ENCODE measurements at places on chromosomes 5 and 9.
A peak's percentile ranks its signal among the peaks of the same experiment; 100 is the strongest.

- DNase-seq = no peak
Observed at GRCh38 chr5:144958002-144958401, 787.3 kb downstream of the KCTD16 start.

GRCh38 chr5:38639377-38640358, 83.2 kb upstream of the LIFR start:
- DNase-seq = no peak

DNA sequence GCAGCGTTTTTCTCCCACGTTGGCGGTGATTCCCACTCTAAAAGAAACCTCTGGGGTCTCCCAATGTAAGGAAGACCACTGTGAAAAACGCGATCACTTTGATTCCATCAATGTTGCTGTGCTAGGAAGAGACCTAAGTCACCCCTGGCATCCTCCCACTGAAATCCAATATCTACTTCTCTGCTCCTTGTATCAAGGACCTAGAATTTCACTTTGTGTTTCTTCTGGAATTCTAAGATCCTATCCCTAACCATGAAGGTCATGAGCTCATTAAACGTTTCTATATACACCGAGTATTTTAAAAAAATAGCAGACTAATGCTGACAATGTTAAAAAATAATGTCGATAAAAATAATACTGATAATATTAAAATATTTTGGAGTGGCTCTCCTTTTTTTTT, 118.8 kb upstream of the MYO10 start:
- no peak for DNase-seq

GRCh38 chr5:157924931-157925729, 66.2 kb upstream of the CLINT1 start:
- peak; percentile 31 for DNase-seq

GRCh38 chr9:112793213-112793810, 42.8 kb downstream of the SNX30 start:
- peak; percentile 90 for DNase-seq

DNA sequence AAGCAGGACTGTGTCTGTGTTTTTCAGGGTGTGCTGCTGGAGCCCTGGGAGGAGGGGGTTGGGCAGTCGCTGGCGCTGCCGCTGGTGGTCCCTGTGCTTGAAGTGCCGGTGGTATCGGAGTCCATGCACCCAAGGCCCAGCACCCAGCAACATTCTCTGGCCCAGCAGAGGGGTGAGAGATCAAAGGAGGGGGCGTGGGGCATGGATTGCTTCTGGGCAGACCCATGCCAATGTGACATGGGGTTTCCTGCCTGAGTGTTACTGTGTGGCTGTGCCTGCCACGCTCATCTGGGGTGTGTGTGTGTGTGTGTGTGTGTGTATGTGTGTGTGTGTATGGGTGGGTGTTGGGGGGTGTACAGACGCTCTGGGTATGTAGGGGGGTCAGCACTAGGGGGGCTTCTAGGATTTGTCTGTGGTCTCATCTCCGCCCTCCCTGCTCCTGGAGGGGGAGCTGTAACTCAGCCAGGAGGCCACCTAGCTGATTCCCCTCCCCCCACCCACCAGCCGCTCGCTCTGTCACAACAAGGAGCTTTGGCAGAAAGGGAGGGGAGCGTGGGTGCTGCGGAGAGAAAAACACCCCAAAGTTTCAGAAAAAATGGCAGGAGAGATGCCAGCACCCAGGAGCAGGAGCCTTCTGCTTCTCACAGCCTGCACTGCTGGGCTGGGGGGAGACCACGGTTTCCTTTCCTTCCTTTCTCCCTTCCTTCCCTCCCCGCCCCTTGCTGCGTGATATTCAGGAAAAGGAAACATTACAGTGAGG, 35.9 kb upstream of the HSPA9 start:
- DNase-seq = peak; percentile 17

- no peak for DNase-seq
Observed at GRCh38 chr9:126503333-126504085, 110.2 kb upstream of the LMX1B start.

DNA sequence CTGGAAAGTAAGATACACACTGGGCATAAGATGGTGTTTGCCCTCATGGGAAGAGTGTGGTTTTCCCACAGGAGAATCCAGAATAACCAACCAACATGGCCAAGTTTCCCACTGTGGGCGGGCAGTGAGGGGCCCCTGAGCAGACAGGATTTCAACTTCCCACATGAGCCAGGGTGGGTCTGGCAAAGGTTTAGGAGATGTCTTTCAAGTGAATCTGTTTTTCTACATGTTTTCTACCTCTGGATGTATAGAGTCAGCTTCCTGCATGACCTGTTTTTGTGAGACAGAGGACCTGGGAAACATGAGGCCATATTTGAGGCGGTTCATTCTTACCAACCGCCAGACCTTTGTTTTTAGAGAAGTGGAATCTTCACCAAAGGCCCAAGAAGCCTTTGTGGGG, 100.5 kb downstream of the TLE4 start:
- DNase-seq = no peak

DNA sequence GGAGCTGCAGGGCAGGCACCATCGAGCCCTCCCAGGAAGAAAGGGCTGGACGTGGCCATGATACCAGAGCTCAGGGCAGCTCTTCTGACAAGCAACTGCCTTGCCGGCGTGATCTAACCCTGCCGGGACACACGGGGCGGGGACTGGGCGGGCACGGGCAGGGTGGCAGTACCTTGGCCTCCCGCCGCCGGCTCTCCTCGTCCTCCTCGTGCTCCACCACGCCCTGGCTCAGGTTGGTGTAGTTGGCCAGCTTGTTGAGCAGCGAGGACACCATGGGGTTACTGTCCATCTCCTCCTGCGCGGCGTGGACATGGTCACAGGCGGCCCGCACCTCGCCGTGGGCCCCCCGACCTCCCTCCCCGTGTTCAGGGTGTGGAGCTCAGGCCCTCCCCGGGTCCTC, 18.5 kb downstream of the SLC12A7 start:
- DNase-seq = no peak

GRCh38 chr5:134328619-134329018, 38.4 kb downstream of the CDKL3 start:
- DNase-seq = no peak

- no peak for DNase-seq
Observed at GRCh38 chr5:90845723-90846554, 287.3 kb downstream of the ADGRV1 start.

GRCh38 chr9:83154821-83155220, 91.9 kb upstream of the RASEF start:
- no peak for DNase-seq

GRCh38 chr9:110183208-110184145, 24.5 kb downstream of the C9orf152 start:
- DNase-seq = peak; percentile 67

DNA sequence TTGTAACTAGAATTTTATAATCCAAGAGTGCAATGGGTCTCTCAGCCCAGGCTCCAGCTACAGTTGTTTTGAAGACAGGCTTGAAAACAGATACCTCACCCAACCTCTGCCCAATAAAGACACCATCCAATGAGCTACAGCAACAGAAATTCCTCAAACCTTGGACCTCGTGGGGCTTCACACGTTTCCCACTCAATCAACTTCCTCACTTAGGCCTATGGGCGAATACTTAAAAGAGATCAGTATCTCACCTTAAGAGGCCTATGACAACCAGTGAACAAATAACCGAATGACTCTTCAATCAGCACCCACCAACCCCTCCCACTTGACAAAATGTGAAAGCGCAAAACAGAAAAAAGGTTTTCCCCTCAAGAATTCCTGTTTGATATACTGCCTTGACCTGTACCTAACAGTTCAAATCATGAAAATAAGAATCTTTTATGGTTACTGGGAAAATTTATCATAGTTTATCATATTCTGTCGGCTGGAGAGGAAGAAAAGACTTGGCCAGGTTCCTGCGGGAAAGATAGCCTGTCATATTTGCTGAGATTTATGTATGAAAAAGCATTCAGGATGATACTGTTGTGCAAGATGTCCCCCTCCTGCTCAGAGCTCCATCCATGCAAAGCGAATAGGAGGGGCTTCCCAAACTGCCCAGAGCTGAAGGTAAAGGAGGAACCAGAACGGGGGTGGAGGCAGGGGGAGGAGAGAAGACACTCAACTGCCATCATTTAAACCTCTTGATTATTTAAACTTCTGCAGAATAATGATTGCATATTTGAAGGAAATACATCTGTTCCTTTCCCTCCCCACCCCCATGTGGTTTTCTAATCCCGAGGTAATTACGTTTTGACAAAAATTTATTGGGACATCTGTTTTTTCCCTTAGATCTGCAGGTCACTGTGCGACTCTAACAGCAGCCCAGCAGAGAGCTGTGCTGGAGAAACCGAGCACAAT, 256.3 kb downstream of the NFIB start:
- DNase-seq = no peak

DNA sequence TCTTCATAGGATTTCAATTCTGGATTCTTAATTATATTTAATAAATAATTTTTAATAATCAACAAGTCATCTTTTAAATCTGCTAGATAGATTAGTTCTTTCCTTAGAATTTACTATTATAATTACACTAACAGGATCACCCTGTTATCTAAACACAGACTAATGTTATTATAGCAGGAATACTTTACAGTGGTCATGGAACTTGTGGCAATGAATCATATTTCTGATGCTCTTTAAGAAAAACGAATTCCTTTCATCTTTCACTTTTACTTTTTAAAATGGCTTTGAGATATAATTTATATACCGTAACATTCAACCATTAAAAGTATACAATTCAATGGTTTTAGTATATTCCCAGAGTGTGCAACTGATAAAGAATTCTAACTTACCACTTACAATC, 29.7 kb upstream of the CDK5RAP2 start:
- no peak for DNase-seq

DNA sequence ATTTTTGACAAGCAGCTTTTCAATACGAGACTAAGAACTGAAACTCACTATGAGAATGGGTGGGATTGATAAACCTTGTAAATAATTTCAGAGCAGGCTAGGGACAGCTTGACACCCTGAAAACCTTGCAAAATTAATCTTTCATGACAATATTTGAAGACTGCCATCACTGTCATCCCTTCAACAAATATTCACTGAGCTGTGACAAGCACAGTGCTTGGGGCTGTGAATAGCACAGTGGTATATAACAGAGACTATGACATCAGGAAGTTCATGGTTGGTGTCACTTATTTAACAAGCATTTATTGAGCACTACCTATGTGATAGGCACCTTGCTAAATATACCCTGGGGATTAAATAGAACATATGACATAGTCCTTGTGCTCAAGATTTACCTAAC, 741.0 kb upstream of the RIOK2 start:
- DNase-seq = no peak

GRCh38 chr5:175248416-175248905, 195.5 kb downstream of the DRD1 start:
- DNase-seq = no peak

- DNase-seq = no peak
Observed at GRCh38 chr9:79014929-79015699, 556.7 kb upstream of the TLE4 start.

DNA sequence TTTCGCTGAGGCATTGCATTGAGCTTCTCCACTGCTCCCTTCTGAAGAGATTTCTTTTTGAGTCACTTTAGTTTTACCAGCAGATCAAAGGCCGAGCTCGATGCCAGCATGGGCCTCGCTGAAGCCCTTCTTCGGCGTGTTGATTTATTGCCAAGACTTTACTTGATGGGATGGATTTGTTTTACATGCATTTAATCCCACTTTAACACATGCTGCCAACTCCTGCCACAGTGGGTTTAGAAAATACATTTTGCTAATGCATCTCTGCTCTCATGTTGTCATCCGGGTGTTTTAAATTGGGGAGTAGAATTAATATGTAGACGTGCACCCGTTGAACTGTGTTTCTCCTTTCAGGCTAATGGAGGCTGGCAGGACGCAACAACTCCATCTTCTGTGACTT, 218.3 kb downstream of the PBX3 start:
- no peak for DNase-seq

DNA sequence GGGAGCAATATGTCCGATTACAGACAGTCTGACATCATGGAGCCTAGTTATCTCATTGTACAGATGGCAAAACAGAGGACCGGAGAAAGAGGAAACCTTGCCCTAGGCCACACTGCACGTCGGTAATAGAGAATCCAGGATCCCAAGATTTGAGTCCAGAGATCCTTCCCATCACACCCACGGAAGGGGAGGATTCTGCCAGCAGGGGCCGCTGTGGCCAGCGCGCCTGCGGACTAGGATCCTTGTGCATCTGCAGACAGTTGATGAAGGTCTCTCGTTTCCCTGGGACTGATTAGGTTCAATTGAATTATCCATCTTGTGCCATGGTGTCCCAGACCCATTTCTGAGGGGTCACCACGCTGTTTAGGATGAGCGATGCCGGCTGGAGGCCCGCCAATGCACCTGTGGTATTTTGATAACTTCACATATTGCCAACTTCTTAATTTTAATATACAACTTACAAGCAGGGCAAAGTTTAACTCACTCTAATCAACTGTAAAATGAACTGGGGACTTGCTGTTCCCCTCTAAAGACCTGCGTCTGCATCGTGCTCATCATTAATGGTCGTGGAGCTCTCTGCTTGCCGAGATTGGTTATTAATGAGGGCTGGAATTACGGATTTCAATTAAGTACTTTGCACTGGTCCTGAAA, 592.7 kb upstream of the BRINP1 start:
- DNase-seq = peak; percentile 13

DNA sequence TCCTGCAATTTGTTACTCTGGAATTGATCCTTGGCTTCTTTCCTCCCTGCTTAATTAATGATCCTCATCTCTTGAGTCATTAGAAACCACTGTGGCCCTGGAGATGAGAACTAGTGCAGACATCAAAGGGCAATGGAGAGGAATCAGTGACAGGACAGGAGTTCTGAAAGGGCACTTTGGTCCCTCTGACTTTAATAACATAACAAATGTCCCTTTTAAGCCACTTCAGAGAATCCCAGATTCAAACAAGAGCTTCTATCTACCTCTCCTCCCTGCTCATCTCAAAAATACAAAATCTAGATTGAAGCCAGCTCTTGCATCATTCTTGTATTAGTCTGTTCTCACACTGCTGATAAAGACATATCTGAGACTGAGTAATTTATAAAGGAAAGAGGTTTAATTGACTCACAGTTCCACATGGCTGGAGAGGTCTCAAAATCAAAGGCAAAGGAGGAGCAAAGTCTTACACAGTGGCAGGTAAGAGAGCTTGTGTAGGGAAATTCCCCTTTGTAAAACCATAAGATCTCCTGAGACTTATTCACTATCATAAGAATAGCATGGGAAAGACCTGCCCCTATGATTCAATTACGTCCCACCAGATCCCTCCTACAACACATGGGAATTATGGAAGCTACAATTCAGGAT, 139.1 kb downstream of the PLPPR1 start:
- no peak for DNase-seq

DNA sequence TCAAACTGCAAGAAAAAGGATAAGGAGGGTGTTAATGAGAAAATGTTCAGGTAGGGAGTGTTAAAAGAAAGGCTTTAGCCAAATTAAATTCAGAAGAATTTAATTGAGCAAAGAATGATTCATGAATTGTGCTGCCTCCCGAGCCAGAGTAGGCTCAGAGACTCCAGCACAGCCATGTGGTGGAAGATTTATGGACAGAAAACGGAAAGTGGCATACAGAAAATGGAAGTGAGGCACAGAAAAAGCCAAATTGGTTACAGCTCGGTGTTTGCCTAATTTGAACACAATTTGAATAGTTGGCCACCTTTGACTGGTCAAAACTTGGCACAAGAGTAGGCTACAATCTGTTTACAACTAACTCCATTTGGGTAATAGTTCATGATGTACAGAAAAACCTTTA, 9.6 kb upstream of the SLC30A5 start:
- DNase-seq = no peak

Measured in activated CD4-positive, alpha-beta memory T cell treated with anti-CD3 and anti-CD28 coated beads for 36 hours (primary cell).